Kasumi-1 (cell line): ENCODE measurements at places on chromosomes 7 and 10.

- DNase-seq = no peak
These were observed 80.9 kb upstream of the DDC start for GRCh38 chr7:50646069-50646468.

- DNase-seq = no peak
These were observed 252.0 kb downstream of the PTEN start for GRCh38 chr10:88115407-88115806.

GRCh38 chr7:148905093-148905666, 21.1 kb upstream of the EZH2 start:
- DNase-seq = no peak

GRCh38 chr10:110005719-110006118, 2.1 kb upstream of the ADD3 start:
- no peak for DNase-seq

DNA sequence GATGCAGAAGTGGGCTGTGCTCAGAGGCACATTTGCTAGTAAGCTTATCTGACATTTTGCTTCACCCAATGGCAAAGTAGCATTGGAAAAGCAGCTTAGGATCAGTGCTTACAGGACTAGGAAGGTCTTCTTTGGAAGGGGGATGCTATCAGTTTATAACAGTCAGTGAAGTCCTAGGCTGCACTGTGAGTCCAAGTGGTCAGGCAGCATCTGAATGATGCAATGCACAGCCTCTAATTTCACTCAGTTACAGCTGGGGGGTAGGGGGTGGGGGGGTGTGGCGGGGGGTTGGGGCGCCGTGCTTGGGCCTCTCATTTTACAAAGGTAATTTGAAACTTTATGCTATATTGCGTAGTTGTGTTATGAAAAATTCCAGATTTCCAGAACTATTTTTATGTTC, 652.3 kb upstream of the MGMT start:
- no peak for DNase-seq

DNA sequence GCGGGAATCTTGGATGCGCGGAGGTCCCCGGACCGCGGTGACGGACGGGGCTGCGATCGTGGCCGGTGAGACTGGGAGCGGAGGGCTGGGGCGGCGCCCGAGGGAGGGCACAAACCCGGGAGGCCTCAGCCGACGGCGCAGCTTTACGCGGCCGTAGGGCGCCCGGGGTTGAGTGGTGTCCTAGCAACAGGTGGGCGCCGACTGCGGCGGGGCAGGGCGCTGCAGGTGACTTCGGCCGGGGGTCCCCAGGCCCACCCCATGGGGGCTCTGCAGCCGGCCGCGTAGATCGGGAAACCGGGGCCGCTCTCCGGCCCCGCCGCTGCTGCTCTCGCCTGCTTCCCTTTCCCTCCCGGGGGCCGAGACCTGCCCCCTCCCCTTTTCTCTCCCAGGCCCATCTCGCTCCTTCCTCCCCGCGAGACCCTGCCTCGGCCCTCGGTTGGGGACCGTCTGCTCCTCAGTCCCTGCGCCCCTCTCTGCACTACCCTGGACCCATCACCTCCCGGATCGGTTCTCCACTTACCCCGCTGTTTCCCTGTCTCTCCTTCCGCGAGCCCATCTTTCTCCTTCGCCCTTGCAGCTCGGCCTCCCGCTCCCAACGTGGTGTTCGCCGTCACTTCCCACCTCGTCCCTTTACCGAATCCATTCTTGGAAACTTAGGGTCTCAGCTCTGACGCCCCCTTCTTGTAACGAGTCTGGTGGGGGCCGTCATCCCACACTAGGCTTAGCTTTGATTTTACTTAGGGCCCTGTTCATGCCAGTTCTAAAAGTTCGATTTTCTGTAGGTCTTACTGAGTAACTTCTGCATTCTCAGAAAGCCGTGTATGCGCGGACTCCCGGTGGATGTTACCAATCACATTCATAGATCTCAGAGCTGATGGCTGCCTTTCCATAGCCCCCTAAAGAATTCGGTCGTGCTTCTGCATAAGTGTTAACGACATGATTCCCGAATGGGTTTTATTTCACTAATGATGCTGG, 18.5 kb upstream of the ACBD5 start:
- DNase-seq = no peak

DNA sequence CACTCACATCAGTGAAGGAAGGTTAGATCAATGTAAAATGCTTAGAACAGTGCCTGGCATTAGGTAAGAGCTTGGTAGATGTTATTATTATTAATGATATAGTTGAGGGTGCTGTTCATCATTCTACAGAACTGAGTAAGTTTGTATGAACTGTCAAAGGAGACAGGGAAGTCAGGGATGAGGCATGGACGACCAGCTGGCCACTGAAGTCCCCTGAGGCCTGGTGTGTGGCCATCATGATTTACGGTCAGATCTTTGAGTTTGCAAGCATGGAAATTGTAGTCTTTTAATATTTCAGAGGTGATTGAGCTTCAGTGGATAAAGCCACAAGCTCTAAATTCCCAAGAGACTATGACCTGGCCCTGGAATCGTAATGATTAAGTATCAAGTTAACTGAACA, 6.9 kb downstream of the ARMC3 start:
- DNase-seq = no peak

GRCh38 chr7:124801330-124801895, 35.8 kb upstream of the GPR37 start:
- DNase-seq = no peak
